NCI-H1417 treated with DMSO at 0.1 percent for 48 hours (cell line): ENCODE measurements at places on chromosomes 1 and 21.
A peak's percentile ranks its signal among the peaks of the same experiment; 100 is the strongest.

DNA sequence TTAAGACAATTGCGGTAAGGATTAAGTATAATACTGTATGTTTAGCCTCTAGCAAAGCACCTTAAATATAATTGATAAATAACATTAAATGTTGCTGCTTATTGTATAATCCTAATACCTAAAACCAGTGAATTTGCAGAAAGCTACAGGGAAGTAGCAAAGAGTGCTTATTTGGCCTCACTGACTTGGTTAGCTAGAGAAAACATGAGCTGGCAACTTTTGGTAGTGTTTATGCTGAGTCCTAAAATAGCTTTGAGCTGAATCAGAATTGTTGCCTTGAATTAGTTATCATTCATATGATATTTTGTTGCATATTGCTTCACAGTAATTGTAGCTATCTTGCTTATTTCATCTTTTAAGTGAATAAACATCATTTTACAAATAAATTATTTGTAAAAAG is 3.5 kb downstream of the TRIM67 start:
- DNase-seq, result no peak

GRCh38 chr1:155322953-155323728 is 2.4 kb downstream of the RUSC1 start:
- peak; percentile 21 for DNase-seq

DNA sequence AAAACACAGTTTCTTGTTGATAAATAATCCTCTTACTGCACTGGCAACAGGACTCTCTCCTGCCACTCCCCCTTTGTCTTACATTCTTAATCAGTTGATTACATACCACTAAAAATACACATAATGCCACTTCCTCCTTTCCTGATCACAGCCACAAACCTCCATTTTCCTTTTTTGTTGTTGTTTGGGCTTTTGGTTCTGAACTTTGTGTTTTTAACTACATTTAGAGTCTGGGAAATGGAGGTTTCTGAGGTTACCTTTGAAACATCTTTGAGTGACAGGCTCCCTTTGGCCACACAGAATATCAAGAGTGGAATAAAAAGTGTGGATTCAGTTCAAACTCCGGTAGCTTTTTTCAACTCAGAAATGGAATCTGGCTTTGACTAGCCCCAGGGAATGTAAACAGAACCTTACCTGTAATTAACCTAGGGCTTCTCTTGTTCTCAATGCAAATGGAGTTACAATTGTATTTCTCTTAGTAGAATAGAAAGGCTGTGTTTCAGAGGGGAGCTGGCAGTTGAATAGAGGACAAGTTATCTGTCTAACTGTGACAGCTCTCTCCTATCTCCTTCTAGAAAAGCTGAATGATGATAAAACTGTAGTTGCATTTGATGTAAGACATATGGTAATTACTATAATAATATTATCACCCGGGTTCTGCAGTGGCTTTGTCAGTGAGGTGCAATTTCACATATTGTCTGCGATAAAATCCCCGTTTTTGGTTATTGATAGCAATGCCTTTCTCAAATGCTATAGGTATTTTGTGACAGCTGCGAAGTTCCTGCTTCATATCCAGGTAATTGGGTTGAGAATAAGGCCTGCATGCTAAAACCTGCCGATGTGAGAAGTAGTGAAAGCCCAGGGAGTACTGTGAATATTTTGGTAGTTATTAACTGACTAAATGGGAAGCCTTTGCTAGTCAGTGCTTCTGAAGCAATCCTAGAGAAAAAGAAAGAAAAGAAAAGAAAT is 66.9 kb downstream of the ST6GALNAC5 start:
- DNase-seq, result peak; percentile 59

DNA sequence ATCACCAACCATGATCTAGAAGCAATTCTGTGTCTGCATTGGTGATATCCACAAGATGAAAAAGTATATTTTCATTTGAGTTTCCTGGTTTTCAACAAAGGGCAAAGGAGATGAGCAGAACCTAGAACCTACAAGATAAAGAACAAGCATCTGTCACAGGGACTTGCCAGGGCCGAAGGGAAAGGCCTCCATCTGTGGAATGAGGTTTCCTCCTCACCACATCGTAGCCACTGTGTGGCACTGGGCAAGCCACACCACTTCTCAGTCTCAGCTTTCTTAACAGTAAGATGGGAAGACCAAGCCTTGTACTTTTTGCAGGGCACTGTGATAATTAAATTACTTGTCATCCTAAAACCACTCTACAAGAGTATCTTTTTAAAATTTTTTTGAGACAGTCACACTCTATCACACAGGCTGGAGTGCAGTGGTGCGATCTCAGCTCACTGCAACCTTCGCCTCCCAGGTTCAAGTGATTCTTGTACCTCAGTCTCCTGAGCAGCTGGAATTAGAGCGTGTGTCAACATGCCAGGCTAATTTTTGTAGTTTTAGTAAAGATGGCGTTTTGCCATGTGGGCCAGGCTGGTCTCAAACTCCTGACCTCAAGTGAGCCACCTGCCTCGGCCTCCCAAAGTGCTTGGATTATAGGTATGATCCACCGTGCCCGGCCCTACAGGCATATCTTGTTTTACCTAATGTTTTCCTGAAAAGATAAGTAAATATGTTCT is 45.8 kb downstream of the ARHGEF11 start:
- DNase-seq, result no peak

- DNase-seq, result no peak
Measured at GRCh38 chr1:69671363-69672010, 103.8 kb downstream of the LRRC7 start.

DNA sequence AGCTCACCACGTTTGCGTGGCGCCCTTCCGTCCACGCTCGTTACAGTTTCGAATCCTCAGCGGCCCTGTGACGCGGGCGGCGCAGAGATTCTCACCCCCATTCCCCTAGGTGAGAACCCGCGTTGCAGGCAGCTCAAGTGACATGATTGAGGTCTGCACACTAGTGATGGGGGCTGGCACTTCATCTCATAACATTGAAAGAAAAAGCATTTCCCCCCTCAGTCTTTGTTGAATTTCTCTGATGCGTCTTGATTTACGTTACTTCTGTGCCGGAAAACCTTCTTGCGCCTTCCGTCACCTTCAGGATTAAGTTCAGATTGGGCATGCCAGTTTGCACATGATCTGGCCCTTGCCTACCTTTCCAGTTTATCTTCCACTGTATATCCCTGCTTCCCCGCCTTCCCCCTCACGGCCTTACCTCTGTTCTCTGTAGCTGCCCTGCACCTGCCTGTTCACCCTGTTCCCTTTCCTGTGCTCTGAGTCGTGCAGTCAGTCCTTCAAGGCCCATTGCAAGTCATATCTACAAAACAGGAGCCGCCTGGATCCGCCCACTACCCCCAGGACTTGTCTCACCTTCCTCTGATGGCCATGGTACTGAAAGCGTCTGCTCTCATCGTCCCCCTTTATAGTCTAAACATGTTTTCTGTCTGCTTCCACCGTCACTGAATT is 1.1 kb downstream of the CTPS1 start:
- no peak for DNase-seq

- DNase-seq, result no peak
Measured at GRCh38 chr1:150484861-150485260, 2.4 kb upstream of the TARS2 start.

DNA sequence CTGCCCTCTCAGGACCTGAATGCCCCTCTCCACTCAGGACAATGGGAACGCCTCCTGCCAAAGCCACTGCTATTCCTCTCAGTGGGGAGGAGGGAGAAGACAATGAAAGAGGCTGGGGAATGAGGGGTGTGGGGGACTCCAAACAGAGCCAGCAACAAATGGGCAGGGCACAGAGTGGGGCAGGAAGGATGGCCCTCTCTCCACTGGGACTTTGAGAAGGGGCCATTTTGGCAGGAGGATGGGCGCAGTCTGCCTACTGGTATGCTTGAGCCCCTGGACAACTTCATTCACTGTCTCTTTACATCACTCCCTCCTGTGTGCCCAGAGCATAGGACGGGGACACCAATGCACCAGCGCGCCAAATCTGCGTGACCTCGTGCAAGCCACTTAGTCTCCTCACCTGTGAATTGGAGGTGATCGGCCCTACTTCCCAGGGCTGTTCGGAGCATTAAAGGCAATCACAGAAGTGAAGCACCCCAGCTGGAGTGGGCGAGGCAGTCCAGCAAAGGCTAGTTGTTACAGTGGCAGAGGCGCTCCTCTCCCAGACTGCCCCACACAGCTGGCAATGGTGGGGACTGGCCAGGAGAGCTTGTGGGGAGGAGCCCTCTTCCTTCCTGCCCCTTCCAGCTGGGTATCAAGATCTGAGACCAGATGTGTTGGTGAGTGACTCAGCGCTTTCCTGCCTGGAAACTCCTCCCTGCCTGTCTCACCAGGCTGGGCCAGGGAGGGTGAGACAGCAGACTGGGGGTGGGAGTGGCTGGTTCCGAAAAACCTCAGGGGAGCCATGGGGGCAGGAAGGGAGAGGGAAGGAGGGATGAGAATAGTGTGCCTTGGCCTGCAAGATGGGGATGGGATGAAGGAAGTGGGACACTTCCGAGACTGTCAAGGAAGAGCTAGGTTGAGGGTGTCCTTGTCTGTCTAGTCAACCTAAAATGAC is 22.4 kb upstream of the SYNC start:
- DNase-seq, result no peak

GRCh38 chr1:64493831-64494230 is 23.9 kb downstream of the CACHD1 start:
- DNase-seq, result no peak

DNA sequence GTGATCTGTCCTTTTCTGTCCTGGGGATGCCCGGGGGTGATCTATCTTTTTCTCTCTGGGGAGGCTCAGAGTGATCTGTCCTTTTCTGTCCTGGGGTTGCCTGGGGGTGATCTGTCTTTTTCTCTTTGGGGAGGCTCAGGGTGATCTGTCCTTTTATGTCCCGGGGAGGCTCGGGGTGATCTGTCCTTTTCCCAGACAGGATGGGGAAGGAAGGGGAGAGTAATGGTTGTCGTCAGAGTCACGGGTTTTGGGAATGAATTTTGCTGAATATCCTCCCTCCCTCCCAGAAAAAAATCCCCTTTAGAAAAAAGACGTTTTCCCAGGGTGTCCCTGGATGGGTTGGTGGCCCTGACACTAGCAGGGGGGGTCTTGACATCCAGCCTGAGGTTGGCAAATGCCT is 91.5 kb downstream of the ARHGEF10L start:
- DNase-seq, result no peak

DNA sequence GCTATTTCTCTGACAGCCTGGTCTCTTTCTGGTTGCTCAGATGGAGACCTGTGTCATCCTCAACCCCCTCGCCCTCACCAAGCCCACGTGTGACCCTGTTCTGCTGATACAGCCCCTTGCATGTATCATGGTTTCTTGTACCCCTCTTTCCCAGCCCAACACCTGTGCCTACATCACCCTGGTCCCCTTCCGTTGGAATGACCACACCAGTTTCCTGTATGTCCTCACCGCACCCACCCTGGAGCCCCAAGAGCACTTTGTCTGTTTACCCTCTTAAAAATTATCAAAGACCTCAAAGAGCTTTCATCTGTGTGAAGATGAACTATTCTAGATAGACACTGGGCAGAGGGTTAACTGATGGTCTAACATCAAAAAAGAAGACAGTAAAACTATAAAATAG is 179.5 kb downstream of the GALNT2 start:
- no peak for DNase-seq

- DNase-seq, result no peak
Measured at GRCh38 chr1:22673486-22674409, 20.7 kb downstream of the C1QB start.
